CD4-positive, alpha-beta T cell treated with Interferon alpha-2 for 1 hour (primary cell): ENCODE measurements at places on chromosomes 2 and 18.

DNA sequence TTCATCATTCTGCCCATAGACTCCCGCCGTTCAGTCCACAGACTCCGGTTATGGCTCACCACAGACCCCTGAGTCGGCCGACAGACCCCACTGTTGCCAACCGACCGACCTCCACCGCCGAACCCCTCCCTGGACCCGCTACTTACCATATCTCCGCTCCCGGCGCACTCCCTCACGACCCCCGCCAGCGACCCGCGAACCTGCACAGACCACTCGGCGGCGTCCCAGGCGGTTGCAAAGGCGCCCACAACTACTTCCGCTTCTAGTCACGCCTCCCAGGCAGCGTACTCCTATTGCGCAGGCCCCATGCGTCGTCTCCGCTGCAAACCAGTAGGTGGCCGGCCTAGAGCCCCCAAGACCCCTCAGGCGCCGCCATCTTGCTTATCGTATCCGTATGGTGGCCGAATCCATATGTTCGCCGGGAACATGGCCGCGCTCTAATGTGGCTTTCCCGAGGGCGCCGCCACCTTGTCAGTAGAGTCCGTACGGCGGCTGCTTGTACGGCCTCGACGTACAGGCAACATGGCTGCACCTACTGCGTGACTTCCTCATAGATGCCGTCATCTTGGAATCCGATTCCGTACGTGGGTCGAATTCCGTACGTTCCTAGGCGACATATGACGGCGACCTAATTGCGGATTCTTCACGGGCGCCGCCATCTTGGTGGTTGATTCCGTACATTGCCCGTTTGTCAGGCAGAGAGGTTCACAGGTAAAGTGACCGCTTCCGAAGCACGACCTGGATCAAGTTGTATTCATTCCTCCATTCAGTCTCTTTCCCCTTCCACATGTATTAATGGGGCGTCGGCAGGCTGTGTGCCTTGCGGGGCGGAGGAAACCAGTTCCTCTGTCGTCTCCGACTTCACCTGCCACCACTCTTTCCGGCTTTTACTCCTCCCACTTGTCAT lies at the start of gene CXXC1:
Gene CXXC1, minus strand, starts transcription at position 252 of the 907 bp plus-strand sequence. Its CDS starts 103 bp downstream, at position 149.
- DNase-seq: peak; percentile 99

GRCh38 chr2:59713577-59713976 lies 839.9 kb downstream of the BCL11A start:
- no peak for DNase-seq

GRCh38 chr18:11991021-11991795 lies 9.9 kb downstream of the IMPA2 start:
- no peak for DNase-seq

GRCh38 chr2:100057901-100058261 lies 84.5 kb downstream of the AFF3 start:
- DNase-seq: no peak

- DNase-seq: no peak
Measured at GRCh38 chr2:229445019-229445418, 173.9 kb upstream of the PID1 start.

DNA sequence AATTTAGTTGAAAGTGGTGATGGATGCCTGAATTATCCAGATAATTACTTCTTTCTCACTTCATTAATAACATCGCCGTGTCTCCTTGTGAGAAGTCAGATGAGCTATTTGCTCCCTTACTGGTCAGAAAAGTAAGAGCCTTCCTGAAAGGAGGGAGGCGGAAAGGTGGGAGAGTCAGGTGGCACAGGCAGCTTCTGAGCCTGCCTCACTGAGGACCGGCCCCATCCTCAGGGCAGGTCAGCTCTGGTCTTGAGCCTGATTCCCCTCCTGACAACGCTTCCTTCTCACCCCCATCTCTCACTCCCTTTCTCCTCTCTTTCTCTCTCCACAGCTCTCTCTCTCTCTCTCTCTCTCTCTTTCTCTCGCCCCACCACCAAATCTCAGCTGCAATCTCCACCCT lies 10.1 kb upstream of the APOB start:
- DNase-seq: no peak

DNA sequence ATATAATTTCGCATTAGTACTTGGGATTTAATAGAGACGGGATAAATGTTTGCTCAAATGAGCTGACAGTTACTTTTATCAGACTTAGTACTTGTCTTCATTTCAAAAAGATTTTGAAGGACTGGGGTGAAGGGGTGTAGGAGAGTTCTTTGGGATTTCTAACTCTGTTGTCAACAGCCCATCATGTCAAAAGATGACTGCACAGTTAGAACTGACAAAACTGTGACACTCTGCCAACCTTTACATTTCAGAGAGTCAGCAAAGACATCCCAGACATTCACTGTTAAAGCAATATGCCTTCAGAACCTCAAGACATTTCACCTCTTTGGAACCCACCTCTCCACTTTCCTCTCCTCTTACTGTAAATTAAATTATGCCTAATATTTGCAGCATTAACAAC lies 285.4 kb upstream of the SPHKAP start:
- no peak for DNase-seq

DNA sequence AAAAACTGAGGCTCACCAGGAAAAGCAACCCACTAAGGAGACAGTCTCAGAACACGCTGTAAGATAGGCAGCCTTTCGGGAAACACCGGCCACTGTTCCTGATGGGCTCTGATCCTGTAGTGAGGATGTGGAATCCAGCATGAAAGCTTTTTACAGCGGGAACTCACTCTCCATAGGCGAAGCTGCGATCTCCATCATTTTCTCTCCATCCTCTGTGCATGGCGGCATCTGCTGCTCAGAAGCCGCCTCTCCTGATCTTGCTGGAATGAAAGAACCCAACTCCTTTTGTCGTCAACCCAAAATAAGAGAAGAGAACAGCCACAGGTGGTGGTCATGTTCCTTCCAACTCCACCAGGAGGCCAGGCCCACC lies 49.9 kb downstream of the TMEM18 start:
- no peak for DNase-seq

DNA sequence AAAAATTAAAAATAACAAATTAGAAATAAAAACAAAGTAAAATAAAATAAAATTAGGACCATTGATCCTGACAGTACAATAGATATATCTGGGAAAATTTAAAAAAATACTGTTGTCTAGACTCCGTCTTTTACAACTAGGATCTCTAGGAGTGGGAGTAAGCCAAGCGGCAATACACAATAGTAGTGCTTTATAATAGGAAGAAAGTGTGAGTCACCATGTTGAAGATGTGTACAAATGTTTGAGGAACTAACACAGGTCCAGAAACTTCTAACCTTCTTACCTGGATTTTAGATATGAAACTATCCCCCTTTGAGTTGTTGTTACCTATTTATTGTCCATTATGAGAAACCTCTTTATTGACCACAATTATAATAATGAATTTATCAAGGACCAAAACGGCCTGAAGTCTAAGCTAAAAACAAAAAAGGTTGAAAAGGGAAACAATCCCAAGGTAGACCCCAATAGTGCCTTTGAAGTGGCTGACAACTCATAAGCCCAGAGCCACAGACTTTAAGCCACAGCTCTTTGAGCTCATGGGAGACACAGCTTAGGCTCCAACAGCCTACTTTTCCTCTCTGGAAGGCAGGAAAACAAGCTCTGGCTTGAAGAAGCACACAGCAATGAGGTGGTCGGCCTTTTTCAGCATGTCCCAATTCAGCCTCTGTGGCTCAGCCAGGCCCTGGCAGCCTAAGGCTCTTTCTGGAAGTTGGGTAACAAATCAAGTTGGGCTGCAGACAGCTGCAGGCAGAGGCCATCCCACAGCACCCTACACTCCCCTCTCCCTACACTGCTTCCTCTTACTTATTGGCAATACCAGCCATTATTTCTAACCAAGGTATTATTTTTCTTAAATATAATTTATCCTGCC lies 62.9 kb downstream of the AQP4 start:
- no peak for DNase-seq

DNA sequence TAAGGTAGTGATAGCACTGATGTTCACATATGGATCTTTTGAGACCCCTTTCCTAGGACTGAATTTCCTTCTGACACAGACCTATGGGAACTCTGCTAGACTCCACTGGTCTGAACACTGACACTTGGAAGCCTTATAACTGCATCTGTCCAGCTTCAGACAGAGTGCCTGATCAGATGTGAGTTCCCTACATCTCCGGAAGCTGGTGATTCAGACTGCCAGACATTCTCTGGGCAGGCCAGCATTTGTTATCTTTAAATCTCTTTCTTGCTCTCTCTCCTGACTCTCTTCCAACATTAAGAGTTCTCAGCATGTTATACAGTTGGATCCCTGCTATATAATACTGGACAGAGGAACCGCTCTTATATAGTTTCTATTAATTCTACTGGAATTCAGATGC lies 408.5 kb downstream of the ZEB2 start:
- DNase-seq: no peak

DNA sequence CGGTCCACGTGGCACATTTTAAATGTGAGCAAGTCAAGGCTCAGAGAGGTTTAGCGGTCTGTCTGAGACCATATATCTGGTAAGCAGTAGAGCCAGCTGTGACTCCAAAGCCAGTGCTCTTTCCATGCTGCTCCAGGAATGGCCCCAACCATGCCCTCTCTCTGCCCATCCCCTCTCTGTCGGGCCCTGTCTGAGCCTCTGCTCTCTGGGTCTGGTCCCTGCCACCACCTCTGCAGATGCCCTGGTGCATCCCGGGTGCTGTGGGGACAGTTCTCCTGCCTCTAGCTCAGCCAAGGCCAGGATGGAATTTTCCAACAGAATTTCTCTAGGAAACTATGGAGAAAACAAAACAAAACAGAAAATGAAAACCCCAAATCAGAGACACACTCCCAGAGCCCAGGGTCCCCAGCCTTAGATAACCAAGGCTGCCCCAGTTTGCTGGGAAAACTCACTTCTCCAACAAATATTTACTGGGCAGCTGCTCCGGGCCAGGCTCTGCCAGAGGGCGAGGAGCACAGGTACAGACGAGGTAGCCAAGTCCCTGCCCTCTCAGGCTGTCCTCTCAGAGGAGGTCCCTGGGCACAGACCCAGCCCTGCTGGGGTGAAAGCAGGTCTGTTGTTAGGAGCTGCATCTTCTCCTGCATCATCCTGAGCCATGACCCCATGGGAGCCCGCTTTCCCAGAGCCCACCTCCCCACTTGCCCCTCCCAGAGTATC lies 9.2 kb downstream of the ADRA2B start:
- no peak for DNase-seq

GRCh38 chr2:108637304-108637669 lies 82.0 kb upstream of the RANBP2 start:
- DNase-seq: no peak

DNA sequence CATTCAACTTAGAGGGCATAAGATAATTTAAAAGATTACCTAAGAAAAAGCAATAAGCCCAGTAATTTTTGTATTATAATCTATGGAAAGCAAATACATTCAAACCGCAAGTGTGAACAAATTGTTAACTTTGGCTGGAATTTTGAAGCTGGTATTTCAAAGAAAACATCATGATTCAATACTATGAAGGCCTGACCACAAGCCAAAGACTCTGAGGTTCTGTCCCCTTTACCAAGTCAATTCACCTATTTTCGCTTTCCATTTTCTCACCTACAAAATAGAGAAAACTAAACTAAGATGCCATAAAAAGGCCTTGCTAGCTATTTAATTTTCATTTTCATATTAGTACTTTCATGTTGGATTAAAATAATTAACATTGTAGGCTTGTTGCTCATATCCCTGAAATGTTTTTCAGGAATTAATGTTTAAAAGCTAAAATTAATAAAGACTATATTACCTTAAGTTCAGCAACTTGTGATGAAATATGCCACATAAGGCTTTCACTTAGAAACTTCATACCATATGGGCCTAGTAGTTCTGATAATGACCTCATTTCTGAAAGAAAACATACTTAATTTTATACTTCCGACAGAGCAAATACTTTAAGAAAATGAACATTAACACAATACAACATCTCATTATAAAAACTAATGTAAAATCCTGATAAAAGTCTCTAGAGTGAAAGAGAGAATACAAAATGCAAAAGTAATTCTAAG lies 85.7 kb upstream of the FRZB start:
- no peak for DNase-seq

DNA sequence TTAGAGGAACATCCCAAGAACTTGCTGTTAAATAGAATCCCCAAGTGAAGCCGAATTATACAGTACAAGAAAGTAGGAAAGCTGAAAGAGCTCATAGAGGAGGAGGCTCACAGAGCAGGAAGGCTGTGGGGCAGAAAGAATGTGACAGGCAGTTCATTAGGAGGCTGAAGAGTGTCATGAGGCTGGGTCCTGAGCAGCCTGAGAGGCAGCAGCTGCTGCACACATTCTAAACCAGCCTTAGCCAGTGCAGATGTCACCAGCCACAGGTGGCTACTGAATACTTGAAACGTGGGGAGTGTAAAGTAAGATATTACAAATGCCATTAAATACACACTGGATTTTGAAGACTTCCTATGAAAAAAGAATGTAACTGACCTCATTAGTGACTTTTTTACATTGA lies 490.2 kb upstream of the KLHL29 start:
- no peak for DNase-seq

DNA sequence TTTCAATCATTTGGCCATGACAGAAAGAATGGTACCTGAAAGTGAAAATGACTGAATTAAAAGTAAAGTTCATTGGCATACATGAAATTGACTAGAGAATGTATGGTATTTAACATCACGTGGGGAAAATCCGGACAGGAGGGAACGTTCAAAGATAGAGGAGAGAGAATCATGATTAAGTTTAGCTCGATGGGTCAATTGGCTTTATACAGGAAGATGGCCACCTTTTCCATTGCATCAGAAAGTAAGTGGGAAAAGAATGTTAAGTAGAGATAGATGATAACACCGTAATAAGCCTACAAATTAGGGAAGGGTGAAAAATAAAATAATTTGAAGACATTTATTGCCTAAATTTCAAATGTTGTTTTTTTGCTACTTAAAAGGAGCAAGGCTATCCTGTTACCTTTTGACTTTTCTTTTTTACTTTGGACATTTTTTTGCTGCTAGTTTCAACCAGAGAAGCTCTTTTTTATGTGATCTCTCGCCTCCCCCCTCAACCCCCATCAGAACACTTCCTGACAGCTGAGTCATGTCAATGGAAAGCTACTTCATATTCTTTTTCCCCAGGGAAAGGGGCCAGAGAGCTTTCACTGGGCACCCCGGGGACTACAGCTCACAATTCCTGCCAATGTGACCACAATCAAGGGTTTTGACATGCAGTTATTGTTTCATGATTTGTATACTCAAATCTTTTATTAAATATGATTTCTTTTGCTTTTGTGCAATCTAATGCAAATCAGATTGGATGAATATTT lies 767 bp upstream of the CCDC102B start:
- no peak for DNase-seq

- no peak for DNase-seq
Measured at GRCh38 chr2:68693951-68694350, 40.7 kb upstream of the ARHGAP25 start.

- DNase-seq: no peak
Measured at GRCh38 chr2:74033375-74033774, 48.7 kb downstream of the TET3 start.
